ENCODE measurements at places on chromosomes 5 and 9.
A peak's percentile ranks its signal among the peaks of the same experiment; 100 is the strongest.

- peak; percentile 40 for DNase-seq
Observed at GRCh38 chr5:132763181-132764036, 13.6 kb downstream of the SEPTIN8 start.

GRCh38 chr5:65480306-65480865 lies 1.3 kb downstream of the ADAMTS6 start:
- peak; percentile 45 for DNase-seq

DNA sequence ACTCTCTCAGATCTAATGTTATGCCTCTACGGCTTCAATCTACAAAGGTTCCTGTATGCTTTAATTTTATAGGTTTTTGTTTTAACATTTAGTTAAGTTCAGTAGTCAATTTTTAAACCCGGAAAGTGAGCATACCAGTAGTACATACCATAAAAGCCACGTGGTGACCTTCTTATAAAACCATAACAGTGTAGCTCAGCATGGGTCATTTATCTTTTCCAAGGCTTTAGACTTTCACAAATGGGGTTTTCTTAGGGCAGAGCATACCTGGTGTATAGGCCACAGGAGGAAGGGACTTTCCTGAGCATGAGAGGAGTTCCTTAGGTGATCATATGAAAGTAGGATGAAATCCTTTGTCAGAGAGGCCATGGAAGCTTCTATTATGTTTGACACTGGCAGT lies 23.2 kb downstream of the ECM2 start:
- DNase-seq, result no peak

GRCh38 chr5:14428302-14429081 lies 153.1 kb upstream of the OTULINL start:
- no peak for DNase-seq

DNA sequence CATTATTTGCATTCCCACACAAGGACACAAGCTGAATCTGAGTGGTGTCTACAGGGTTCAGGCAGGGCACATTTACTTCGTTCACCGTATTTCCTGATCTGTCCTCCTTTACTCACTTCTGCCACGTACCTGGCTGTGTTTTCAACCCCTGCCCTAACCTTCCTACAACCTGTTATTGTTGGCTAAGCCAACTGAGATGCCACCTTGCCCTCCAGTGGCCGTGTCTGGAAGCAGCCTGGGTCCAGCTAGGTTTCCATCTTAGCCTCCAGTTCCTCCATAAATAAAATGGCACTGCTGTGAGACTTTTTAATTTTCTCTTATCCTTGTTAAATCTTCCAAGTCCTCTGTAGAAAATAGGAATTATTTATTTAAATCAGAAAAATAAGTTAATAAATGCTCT lies 64.8 kb downstream of the ATP10B start:
- peak; percentile 47 for DNase-seq

DNA sequence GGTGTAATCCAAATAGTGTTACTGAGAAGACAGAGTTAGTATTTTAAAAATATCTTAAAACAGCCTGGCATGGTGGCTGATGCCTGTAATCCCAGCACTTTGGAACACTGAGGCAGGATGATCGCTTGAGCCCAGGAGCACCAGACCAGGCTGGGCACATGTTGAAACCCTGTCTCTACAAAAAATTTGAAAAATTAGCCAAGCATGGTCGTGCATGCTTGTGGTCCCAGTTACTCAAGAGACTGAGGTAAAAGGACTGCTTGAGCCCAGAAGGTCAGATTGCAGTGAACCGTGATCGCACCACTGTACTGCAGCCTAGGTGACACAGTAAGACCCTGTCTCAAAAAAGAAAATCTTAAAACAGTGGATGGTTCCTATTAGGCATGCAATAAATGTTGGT lies 12.4 kb downstream of the IFNA1 start:
- DNase-seq, result no peak

DNA sequence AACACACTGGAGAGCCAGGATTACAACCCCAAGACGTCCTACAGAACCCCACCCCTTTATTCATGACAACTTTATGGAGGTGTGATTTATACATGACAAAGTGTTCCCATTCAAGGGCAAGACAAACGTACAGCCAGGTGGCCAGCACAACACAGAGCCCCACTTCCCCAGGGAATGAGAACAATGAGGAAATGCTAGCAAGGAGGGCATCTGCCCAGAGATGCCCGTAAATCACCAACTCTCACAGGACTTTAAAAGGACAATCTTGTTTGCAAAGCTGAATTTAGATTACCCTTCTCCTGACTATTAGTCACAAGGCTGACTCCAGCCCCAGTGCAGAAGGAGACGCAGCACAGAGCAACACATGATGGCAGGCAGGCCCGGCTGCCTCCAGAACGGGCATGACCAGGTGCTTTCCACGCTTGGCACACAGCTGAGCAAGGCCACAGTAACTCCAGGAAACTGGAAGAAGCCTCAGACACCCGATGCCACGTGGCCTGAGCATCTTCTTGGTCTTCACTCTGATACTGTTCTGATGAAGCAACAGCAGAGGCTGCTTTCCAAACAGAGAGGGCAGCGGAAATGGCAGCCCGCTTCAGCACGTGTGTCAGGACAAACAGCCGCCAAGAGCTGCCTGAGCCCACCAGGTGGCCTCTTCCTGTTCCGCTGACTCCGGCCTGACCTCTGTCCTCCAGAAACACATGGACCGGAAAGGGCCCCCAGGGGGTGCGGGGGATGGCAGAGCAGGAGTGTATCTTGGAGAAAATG lies 51.4 kb downstream of the ROR2 start:
- DNase-seq, result peak; percentile 54

DNA sequence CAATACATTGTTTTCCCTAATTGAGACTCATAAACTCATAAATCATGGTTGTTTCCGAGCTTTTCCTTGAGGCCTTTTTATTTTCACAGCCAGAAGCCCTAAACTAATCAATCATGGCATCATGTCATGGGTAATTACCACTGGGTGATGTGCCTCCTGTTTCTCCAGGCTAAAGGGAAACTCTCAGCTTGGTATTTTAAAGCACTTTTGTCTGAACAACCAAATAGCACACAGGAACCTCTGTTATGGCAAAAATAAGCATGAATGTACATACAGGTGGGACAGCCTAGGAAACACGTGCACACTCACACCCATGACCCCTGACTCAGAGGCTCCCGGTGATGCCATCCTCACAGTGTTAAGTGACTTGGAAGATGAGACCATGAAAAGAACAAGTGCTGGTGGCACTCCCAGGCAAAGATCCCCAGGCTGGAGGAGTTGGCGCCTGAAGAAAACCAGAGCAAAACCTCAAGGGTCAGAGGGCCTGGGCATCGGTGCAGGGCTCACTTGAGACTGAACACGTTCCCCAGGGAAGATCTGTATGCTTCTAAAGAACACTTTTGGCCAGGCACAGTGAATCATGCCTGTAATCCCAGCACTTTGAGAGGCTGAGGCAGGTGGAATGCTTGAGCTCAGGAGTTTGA lies 154.3 kb downstream of the ROR2 start:
- DNase-seq, result no peak

Measured in suppressor macrophage (primary cell).